Progenitor cell of endocrine pancreas (in vitro differentiated cells): ENCODE measurements at places on chromosomes 3 and 15. TPM values are rescaled to one million over a fixed set of nuclear protein-coding genes. Genes with fewer than 3 reads are reported as not detected.

- no peaks in the 10 kb centered on the region for H3K27me3 ChIP-seq
- no peaks in the 10 kb centered on the region for H3K4me1 ChIP-seq
- H3K27ac ChIP-seq = no peak overlapping the region
- no peak for DNase-seq
Observed at GRCh38 chr3:30232142-30232541, 374.3 kb upstream of the TGFBR2 start.

GRCh38 chr15:50077651-50078050 lies 41.4 kb downstream of the ATP8B4 start:
- no peaks in the 10 kb centered on the region for H3K36me3 ChIP-seq
- H3K27ac ChIP-seq = no peak overlapping the region
- H3K4me3 ChIP-seq = no peak overlapping the region
- DNase-seq = no peak

GRCh38 chr3:50123394-50124051 lies 31.6 kb upstream of the SEMA3F start:
- no peak for DNase-seq
- H3K27ac ChIP-seq = peak overlapping the region; percentile 82
- peaks cover 2% of the 10 kb centered on the region for H3K36me3 ChIP-seq
- H3K27me3 ChIP-seq = no peaks in the 10 kb centered on the region
- no peak overlapping the region for H3K4me3 ChIP-seq

GRCh38 chr3:104523136-104523535 lies 843.6 kb upstream of the ALCAM start:
- H3K4me1 ChIP-seq = peaks cover 5% of the 10 kb centered on the region
- peaks cover 3% of the 10 kb centered on the region for H3K27me3 ChIP-seq
- DNase-seq = no peak

GRCh38 chr3:172083995-172084409 lies 44.6 kb downstream of the FNDC3B start:
- no peak for DNase-seq
- H3K36me3 ChIP-seq = peaks cover 20% of the 10 kb centered on the region
- no peaks in the 10 kb centered on the region for H3K27me3 ChIP-seq
- H3K4me3 ChIP-seq = no peak overlapping the region
- H3K27ac ChIP-seq = no peak overlapping the region
- peaks cover 39% of the 10 kb centered on the region for H3K4me1 ChIP-seq

- peaks cover 3% of the 10 kb centered on the region for H3K27me3 ChIP-seq
- H3K27ac ChIP-seq = no peak overlapping the region
- H3K4me3 ChIP-seq = no peak overlapping the region
- DNase-seq = no peak
- H3K36me3 ChIP-seq = no peaks in the 10 kb centered on the region
Observed at GRCh38 chr15:90261811-90262210, 3.7 kb upstream of the NGRN start.

DNA sequence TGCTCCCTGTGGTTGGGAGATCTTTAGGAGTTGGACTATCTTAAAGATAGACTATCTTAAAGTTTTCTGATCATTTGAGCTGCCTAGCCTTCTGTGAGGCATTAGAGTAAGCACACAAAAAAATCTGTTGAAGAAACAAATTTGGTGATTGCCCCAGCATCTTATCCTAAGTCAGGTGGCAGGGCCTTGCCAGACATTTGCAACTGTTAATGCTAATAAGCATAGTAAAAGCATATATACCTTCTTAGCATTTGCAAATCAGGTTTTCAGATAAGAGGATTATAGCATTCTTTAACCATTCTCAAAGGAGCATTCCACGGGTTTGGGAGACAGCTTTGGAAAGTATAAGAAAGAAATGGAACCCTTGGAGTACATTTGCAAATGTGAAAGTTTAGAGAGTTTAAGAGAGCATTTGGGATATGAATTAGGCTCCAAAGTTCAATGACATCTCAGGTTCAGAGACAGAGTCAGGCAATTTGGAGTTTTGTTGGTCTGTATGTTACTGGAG lies 61.0 kb downstream of the SEMA6D start:
- H3K27ac ChIP-seq = no peak overlapping the region
- no peak for DNase-seq
- H3K4me1 ChIP-seq = no peaks in the 10 kb centered on the region
- no peak overlapping the region for H3K4me3 ChIP-seq

DNA sequence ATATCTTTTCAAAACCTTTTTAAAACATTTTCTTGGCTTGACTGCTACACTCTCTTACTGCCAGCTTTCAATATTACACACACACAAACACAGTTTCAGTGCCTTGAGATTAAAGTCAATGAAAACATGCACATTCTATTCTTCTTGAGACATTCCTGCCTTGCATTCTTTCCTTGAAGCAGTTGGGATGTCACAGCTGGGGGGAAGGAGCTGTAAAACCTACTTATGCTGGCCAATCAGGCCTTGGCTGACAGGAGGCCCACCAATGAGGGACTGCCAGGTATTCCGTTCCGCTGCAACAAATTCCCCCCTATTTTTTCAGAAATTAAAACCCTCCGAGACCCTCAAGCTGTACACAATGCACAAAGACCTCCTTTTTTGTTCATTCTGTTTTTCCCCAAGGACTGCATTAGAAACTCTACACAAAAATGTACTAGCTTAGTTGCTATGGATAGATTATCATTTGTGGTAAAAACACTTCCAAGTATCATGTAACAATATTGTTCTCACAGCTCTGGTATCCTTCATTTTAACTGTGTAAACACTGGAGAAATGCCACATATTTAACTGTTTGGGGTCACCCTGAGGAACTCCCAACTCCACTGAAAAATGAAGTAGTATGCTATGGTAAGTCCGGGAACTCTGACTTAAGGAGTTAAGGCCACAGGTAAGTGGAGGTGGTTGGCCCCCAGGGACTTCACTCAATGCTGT lies 18.5 kb downstream of the FSTL1 start:
- H3K27me3 ChIP-seq = no peaks in the 10 kb centered on the region
- no peak overlapping the region for H3K4me3 ChIP-seq
- H3K36me3 ChIP-seq = peaks cover 16% of the 10 kb centered on the region
- peak overlapping the region; percentile 56 for H3K27ac ChIP-seq
- DNase-seq = no peak

GRCh38 chr3:131794766-131795388 lies 239.9 kb downstream of the CPNE4 start:
- H3K36me3 ChIP-seq = no peaks in the 10 kb centered on the region
- peaks cover 7% of the 10 kb centered on the region for H3K4me1 ChIP-seq

- H3K27ac ChIP-seq = no peak overlapping the region
- peaks cover 2% of the 10 kb centered on the region for H3K4me1 ChIP-seq
- H3K27me3 ChIP-seq = no peaks in the 10 kb centered on the region
- no peak overlapping the region for H3K4me3 ChIP-seq
- H3K36me3 ChIP-seq = peaks cover 16% of the 10 kb centered on the region
Observed at GRCh38 chr15:41013691-41014414, 60.6 kb downstream of the CHAC1 start.

DNA sequence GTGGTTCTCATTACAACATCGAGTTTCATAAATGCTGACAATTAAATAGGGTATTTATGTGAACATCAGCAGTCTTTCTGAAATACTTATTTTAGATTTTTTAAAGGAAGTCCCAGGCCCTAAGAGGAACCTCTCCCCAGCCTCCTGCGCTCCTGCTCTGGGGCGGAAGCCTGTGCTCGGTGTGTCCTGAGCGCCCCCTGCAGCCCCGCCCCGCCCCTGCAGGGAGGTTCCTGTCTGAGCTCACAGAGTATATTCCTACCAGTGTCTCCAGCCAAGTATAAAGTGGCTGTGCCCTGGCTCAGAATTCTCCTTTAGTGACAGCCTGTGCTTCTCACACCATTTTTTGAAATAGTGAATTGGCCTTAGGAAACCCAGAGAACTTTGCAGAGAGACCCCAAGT lies 567.9 kb downstream of the GOLGA6L6 start:
- no peaks in the 10 kb centered on the region for H3K27me3 ChIP-seq
- no peak overlapping the region for H3K27ac ChIP-seq
- H3K4me1 ChIP-seq = no peaks in the 10 kb centered on the region
- no peak overlapping the region for H3K4me3 ChIP-seq
- DNase-seq = no peak
- no peaks in the 10 kb centered on the region for H3K36me3 ChIP-seq

DNA sequence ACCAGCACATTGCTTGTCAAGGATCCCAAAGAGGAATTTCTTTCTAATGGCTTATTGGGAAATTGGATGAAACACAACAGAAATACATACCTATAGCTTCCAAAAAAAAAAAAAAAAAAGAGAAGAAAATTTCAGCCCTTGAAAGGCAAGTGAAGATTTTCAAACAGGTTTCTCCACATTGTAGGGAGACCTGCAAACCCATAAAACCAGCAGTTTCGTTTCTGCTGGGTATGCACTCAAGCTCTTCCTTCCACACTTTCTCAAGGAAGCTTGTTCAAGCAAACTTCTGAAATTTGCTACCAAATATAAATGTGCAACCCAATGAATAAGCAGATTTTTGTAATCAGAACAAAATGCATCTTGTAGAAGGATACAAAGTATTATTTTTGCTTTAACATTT lies 15.9 kb upstream of the SH3BP5 start:
- peaks cover 13% of the 10 kb centered on the region for H3K4me1 ChIP-seq
- H3K4me3 ChIP-seq = no peak overlapping the region
- H3K27ac ChIP-seq = no peak overlapping the region
- no peaks in the 10 kb centered on the region for H3K27me3 ChIP-seq
- no peaks in the 10 kb centered on the region for H3K36me3 ChIP-seq
- DNase-seq = no peak

- no peaks in the 10 kb centered on the region for H3K36me3 ChIP-seq
- no peak for DNase-seq
- no peaks in the 10 kb centered on the region for H3K27me3 ChIP-seq
- no peak overlapping the region for H3K4me3 ChIP-seq
Observed at GRCh38 chr3:110393941-110394340, 677.7 kb upstream of the NECTIN3 start.

The RLBP1 gene
- not detected in 2 replicates for total RNA-seq

The HTR3E gene
- total RNA-seq = not detected in 2 replicates

The IMP3 gene
- 53.7 and 54.0 TPM in 2 replicates for total RNA-seq

The PAK2 gene
- total RNA-seq = 71.9 and 72.1 TPM in 2 replicates

The ACY1 gene
- 38.0 and 43.0 TPM in 2 replicates for total RNA-seq

The ACVR2B gene
- 77.6 and 83.9 TPM in 2 replicates for total RNA-seq

The KLHL40 gene
- not detected in 2 replicates for total RNA-seq

The CLDN18 gene
- 19.5 and 22.2 TPM in 2 replicates for total RNA-seq

The TM4SF4 gene
- total RNA-seq = 314 and 357 TPM in 2 replicates
